A172 (cell line): ENCODE measurements at places on chromosomes 7 and 10. TPM values are rescaled to one million over a fixed set of nuclear protein-coding genes. Genes with fewer than 3 reads are reported as not detected.

DNA sequence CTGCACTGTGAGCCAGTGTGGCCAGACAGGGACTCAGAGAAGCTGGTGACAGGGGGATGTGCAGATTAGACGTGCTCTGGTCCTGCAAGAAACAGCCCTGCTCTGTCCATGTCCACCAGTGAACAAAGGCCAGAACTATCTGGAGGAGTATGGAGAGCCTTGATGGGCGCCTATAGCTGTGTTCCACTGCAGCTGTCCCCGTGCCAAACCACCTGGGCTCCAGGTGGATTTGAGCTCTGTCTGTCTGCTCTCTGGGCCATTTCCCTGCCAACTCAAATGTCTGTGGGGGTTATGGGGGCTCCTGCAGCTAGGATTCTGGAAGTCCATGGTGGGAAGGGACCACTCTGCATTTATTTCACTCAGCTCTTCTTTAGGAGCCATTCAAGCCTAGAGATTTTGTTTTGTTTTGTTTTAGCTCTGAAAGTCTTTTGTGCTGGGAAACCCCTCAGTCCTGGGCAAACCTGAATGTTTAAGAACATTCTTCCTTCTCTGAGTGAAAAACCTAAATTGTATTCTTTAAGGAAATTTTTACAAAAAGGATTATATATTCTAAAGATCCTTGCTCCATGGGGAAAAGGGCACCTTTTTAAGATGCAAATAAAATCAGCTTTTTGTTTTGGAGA lies 1039.5 kb upstream of the SORCS1 start:
- DNase-seq = no peak

GRCh38 chr7:132934017-132934416 lies 147.9 kb downstream of the CHCHD3 start:
- DNase-seq = no peak

DNA sequence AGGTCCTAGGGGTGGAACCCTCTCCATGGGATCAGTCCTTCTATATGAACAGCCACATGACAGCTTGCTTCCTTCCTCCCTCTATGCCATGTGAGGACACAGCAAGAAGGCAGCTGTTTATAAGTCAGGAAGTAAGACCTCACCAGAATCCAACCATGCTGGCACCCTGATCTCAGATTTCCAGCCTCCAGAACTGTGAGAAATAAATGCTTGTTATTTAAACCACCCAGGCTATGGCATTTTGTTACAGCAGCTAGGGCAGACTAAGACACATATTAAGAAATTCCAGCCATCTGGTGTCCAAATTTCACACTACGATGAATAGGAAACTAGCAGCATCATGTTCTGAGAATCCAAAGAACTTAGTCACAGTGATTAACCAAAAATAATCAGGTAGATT lies 140.1 kb downstream of the ZFAND4 start:
- DNase-seq = no peak

GRCh38 chr7:103571586-103571985 lies 125.6 kb upstream of the SLC26A5 start:
- no peak for DNase-seq

DNA sequence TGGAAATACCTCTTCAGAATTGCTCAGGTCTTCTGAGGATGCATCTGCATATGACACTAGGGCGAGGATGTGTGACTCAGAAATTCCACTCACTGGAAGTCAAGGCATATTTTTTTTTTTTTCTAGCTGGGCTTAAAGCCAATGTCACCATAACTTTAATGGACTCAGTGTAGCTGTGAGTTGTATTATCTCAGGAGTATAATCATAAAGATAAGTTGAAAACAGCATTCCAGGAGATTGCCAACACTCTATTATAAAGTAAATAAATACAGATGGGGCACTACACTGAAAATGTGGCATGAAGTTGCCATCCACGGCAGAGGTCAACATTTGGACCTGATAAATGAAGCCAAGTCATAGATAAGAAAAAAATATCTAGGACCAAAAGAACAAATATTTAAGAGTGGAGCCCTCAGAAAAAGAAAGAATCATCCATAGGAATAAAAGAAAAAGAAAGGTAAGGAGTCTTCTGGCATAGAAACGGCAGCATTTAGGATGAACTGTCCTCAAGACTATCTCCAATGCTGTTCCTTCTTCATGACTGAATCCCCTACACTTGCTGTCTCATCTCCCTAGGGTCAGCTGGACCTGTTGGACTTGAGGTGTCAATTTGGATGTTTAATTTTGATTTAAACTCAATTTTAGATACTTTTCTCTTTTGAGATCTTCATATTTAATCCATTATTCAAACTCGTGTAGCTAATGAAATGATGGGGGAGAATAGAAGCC lies 72.9 kb upstream of the CAV2 start:
- DNase-seq = peak; percentile 95

DNA sequence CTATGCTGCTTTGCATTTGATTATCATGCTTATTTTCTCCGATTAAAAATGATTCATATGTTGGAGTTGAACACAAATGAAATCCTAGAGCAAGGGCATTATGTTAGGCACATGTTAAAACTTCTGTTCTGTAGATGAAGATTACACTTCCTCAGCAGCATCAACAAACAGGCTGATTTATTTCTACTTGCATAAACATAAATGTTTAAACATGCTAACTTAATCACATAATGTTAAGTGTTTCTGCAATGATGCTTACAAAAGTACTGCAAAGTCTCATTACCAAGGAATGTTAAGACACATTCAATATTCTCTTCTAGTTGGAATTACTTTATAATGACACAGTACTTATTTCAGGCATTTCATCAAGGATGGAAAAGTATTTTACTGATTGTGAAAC lies 770.8 kb downstream of the ANKRD7 start:
- no peak for DNase-seq

DNA sequence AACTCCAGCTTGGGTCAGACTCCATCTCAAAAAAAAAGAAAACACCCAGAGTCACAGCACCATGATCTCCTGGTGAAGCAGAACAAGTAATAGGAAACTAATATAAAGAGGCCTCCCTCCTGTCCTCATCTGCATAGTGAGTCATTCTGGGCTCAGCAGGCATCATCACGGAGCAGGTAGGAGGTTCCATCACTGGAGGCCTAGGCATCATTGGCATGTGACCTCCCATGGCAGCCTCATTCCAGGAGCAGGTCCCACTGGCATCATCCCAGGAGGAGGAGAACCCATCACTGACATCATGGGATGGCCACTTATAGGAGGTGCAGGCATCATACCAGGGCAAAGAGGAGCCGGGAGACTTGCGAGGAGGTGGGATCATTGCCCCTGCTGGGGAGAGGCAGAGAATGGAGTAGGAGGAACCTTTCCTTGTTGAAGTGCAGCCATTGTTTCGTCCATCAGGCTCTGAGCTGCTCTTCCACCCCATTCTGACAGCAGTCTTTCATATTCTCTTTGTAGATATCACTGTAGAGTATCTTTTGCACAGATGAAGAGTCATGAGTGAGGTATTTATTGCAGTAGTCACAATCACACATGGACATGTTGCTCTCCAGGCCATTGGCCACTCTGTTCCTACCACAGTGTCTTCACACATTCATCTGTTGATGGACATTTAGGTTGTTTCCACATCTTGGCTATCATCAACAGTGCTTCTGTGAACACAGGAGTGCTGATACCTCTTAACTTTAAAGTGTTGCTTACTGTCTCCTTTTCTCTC lies 73.8 kb downstream of the OSBPL3 start:
- DNase-seq = peak; percentile 82

- DNase-seq = no peak
Observed at GRCh38 chr10:103751667-103752290, 103.6 kb downstream of the SH3PXD2A start.

DNA sequence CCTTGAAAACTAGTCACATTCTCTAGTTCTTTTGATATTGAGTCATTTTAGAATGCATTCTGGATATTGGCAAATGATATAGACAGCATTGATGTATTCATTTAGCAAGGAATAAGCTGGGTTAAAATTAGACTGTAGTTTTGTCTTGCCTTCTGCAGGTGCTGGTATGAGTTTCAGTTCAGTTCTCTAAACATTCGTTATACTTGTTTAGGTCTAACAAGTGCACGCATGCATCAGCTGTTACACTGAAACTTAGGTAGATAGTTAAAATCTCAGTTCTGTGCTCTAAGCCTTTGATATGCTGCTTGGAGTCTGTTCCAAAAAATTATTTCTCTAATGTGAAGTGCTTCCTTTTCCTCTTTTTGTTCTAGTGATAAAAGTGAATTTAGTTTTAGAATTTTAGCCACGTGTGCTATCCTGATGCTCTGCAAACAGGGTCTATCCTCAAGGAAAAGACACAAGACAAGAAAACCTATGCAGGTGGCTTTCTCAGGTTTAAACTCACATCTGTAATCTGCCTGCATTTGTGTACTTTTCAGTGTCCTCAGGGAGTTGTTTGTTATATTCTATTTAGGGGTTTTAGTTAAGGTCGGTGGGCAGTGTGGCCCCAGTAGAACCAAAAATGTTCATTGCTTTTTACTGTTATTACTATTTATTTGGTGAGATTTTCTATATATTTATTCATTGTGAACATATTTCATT lies 409.0 kb downstream of the CDC14C start:
- DNase-seq = no peak

GRCh38 chr10:58438986-58439385 lies 53.8 kb downstream of the TFAM start:
- no peak for DNase-seq

DNA sequence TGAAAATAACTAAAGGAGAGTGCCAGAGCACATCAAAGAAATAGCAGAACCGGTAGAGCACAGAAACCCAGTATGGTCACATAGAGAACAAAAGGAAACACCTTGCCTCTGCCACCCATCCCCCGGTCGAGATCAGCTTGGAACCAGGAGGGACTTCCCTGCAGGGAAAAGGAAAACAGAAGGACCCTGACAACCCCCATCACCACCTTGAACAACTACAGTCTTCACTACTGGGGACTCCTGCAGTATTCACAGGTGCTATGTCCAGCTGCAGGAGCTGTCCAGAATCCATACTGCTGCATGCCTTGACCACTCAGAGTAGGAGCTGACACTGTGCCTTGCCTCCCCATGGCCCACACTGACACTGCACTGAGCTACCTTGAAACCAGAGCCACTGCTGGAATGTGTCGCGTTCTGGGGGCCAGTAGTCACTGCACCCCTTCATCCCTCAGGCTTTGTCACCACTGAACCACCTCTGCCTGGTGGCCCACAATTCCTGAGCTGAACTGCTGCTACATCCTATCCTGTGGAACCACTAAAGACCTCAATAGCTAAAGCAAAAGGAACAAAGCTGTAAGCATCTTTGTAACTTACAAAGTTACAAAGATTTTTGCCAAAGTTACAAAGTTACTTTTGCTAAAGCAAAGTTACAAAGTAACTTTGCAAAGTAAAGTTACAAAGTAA lies 66.8 kb downstream of the TRIL start:
- DNase-seq = no peak

GRCh38 chr7:102005933-102006480 lies 188.6 kb downstream of the CUX1 start:
- DNase-seq = no peak

GRCh38 chr7:159061209-159061608 lies 83.5 kb downstream of the VIPR2 start:
- DNase-seq = no peak

DNA sequence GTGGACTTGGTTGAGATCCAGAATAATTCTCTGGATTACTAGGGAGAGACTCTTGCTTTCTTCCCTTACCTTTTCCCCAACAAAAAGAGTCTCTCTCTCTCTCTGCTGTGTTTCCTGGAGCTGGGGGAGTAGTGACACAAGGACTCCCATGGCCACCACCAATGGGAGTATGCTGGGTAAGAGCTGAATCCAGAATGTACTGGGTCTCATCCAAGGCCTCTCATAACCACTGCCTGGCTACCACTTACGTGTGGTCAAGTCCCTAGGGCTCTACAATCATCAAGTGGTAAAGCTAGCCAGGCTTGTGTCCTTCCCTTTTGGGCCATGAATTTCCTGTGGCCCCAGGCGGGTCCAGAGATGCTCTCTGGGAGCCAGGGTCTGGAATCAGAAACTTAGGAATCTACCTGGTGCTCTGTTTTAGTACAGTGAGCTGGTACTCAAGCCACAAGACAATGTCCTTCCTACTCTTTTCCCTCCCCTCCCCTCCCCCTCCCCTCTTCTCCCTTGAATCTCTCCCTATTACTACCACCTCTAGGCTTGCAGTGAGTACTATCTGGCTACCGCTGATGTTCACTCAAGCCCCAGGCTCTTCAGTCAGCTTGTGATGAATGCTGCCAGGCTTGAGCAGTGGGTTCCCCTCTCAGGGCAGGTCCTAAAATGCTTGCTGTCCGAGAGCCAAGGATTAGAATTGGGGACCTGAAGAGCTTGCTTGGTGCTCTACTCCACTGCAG lies 196.6 kb downstream of the BBS9 start:
- no peak for DNase-seq

GRCh38 chr7:48398191-48398590 lies 226.9 kb downstream of the ABCA13 start:
- no peak for DNase-seq

DNA sequence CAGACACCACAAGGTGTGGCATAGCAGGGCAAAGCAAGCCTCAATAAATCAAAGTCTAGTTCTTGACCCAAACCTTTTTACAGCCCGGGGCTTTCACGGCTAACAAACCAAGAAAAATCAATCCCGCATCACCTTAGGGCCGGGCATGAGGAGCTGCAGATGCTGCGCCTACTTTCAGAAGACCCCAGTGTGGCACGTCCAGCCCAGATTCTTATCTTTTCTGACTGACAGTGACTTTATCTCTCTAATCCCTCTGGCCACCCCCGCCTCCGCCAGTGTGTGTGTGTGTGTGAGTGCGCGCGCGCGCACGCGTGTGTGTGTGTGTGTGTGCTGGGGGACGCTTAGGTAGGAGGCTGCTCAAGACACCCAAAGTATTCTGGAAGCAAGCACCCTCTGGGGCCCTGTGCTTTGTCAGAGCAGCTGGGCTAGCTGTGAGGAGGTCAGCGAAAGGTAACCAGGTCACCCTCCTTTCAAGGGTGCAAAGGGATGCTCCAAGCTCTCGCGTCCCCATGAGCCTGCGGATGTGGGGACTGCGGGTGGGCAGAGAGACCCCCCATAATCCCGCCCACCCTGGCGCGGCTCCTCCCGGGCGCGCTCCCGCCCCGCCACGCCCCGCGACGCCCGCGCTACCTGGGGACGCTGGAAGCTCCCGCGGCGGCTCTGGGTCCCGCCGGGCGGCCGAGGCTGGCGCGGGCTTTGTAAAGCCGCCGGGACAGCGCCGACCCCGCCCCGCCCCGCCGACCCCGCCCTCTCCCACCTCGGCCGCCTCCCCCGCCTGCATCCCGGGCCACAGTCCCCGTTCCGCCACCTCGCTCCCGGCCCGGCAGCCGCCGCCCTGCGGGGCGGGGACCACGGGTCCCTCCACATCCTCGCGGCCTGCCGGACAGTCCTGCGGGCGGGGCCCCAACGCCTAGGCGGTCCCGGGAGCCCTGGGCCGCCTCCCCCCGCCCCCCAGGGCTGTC lies 57.1 kb upstream of the RHOBTB1 start:
- peak; percentile 16 for DNase-seq

GRCh38 chr10:75353183-75353582 lies 48.4 kb downstream of the ZNF503 start:
- no peak for DNase-seq

CABCOCO1 gene
- total RNA-seq = 0.33 and 1.1 TPM in 2 replicates

HMX3 gene
- total RNA-seq = not detected in 2 replicates

STEAP1 gene
- 0.83 and 1.5 TPM in 2 replicates for total RNA-seq

ACSM6 gene
- 0.12 TPM in 1 of 2 replicates, not detected in the other for total RNA-seq

ADAP1 gene
- 33.3 and 46.8 TPM in 2 replicates for total RNA-seq

FGL2 gene
- 0.09 TPM in 1 of 2 replicates, not detected in the other for total RNA-seq

FKBP9 gene
- total RNA-seq = 230 and 277 TPM in 2 replicates

HOXA4 gene
- 2.0 and 3.4 TPM in 2 replicates for total RNA-seq

RBP3 gene
- total RNA-seq = not detected in 2 replicates

TMEM184A gene
- 2.7 and 3.6 TPM in 2 replicates for total RNA-seq

ASB15 gene
- not detected in 2 replicates for total RNA-seq
